ENCODE measurements at places on chromosomes 5 and 9.

DNA sequence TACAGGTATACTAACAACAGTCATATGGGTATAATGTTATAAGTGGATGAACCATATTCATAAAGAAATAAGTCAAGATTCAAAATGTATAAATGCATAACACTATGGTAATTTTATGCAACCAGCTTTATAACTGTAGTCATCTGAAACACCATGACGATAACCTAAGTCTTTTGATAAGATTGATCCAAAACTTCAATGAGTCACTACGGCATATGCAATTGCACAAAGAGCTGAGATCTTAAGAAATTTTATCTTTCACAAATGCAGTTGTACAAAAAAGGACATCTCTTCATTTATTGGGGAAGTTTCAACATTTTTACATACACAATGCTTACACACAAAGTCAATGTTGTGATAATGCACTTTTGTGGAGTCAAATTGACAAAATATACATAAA is 20.3 kb downstream of the FAM81B start:
- DNase-seq = no peak

DNA sequence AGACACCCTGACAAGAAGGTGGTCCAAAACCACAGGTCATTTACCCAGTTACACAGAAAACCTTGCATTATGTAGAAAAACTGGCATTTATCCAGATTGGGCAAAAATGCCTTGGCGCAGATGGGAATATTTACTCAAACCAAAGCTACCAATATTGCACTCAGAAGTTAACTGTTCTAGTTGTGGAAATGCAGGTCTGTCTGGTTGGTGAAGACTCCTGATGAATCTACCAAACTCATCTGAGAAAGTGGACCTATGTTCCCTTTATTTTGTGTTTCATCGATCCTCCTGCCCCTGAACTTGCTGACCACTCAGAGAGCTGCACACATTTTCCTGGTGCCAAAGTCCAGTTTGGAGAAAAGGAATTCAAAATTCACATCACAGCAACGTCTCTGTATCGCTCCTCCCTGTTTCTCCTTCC is 85.2 kb upstream of the ALDH1A1 start:
- no peak for DNase-seq

- DNase-seq = no peak
These were observed 297.8 kb downstream of the SH3GL2 start for GRCh38 chr9:17876687-17877086.

DNA sequence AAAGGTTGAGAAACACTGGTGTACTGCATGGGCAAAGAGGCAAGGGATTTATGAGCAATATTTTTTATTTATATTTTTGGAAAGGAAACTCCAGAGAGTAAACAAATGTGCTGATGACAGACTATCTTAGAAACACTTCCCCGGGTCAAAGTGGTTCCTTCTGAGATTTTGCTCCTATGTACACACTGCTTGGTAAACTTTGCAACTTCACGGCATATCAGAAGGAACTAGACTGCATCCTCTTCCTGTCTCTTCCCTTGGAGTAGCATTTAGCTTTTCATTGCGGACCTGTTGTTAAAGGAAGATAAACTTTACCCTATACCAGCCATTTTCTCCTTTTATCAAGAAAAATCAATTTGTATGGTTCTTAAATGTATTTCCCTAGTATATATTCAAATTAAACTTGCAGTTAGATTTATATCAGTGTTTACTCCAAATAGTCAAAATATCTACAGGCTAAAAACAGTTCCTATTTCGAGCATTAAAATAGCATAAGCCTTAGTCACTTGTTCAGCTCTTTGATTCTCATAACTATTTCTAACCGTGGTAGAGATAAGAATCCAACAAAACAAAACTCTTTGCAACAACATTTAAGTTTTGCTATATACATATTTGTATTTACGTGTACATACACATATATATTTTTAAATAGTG is 48.0 kb upstream of the LRRC19 start:
- DNase-seq = no peak

GRCh38 chr5:42109006-42109572 is 184.0 kb downstream of the FBXO4 start:
- DNase-seq = no peak

DNA sequence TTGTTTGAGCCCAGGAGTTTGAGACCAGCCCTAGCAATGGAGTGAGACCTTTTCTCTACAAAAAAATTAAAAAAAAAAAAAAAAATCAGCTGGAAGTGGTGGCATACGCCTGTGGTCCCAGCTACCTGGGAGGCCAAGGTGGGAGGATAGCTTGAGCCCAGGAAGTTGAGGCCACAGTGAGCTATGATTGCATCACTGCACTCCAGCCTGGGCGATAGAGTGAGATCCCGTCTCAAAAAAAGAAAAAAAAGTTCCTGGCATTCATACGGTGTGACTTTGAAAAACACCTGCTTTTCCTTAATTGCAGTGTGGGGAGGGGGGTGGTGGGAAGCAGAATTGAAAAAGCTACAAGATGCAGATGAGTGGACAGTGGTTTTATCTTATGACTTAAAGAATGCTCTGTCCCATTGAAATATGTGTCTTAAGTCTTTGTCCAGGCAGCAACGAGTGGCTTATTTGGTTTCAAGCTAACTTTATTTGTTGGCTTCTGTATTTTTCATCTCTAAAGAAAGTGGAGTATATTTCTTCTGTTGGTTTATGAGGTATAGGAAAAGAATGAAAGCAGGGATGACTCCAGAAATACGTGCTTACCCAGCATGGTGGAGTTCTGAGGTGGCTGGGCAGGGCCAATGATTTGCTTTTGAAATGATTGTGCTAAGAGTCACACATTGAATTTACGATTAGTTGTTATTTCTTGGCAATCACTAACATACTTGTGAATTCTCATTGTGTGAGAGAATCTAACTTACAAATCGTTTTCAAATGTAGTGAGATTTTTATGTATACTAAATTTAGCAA is 27.8 kb downstream of the ROPN1L start:
- DNase-seq = no peak

- no peak for DNase-seq
These were observed 46.9 kb upstream of the KLF4 start for GRCh38 chr9:107536462-107536861.

DNA sequence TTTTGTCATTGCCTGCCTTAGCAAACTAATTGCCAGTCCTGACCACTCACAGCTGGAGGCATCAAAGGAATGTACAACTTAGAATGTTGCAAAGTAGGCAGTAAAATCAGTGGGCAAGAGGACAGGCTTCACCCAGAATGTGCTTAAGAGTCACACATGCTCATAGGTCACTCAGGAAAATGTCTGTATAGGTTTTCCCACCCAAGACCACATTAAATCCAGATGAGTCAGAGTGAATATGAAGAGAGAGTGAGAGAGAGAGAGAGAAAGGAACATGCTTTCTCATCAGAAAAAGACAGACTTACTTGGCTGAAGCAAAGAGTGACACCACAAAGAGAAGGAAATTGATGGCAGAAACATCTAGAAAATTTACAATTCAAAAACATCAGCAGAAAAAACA is 37.9 kb downstream of the PLEKHG4B start:
- no peak for DNase-seq

DNA sequence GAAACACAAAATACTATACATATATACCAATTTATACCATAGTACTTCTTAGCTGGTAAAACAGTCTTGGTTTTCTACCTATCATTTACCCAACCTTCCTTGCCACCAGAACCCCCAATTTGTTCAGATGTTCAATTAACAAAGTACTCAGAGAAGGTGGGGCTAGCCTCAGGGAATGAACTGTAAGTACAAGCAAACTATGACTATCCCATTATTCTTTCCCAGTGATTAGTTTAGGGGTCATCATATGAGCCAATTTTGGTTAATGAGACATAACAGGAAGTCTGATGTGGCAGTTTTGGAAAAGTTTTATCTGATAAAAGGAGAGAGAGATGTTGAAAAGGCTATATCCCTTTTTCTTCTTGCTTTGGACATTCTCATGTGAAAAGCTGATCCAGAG is 125.8 kb downstream of the DTWD2 start:
- DNase-seq = no peak

DNA sequence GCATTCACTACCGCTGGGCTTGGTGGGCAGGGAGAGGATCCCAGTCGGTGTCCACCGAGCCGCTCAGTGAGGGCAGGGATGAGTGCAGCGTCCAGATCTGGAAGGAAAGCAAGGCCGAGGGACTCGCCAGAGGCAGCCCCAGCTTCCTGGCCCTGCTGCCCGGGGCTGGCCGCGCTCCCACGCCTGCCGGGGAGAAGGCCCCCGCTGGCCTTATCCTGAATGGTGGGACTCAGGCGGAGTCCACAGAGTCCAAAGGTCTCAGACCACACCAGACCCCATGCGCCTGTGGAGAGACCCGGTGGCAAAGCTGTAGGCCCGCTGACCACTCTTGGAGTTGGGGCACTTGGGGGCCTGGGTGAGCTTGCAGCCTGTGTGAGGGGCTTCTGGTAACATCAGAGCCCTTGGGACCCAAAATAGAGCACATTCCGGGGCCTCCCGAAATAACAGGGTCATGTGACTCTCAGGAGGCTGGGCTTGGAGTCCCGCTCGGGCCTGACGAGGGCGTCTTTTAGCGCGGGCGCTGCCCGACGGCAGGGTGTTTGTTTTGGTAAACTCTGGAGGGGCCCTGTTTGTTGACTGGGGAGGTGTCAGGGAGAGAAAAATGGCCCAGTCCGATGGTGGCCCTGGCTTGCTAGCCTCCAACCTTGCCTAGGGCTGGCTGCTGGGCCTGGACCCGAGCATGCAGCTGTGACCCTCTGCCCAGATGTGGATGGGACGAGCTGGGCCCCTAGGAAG is 2.8 kb downstream of the RXRA start:
- no peak for DNase-seq

GRCh38 chr5:50709471-50709870 is 43.0 kb downstream of the PARP8 start:
- DNase-seq = no peak

DNA sequence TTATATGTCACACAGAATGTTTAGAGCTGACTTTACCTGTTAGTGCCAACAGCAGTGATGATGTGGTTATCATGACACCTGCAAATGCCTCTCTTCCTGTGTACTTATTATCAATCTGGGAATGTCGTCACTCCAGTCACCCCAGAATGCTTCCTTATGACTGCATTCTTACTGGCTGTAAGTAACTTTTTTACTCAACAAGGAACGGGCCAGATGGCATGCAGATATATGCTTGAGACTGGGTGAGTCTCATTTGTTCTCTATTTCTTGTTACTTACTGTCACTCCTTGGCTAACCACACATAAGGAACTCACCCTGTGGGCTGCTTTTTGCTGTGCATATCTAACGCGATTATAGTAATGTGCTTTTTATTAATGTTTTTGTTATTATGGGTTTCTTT is 385.5 kb upstream of the MEF2C start:
- no peak for DNase-seq

DNA sequence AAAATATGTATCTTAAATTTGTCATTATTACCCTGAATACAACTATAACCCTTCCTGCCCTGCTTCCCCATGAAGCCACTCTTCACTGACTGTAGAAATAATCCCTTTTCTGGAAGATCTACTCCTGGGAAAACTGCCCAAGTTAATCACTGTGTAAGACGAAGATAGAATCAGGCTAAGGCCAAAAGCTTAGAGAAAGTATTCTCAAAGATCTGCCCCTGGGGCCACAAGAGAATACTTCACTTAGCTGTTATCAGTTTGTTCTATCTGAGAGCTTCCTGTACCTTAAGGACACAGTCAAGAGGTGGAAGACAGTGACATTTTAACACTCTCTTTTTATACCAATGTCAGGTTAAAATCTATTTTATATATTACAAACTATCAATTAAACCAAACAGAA is 33.8 kb downstream of the RNF145 start:
- no peak for DNase-seq

GRCh38 chr9:136389396-136389795 is 10.6 kb downstream of the SNAPC4 start:
- no peak for DNase-seq

DNA sequence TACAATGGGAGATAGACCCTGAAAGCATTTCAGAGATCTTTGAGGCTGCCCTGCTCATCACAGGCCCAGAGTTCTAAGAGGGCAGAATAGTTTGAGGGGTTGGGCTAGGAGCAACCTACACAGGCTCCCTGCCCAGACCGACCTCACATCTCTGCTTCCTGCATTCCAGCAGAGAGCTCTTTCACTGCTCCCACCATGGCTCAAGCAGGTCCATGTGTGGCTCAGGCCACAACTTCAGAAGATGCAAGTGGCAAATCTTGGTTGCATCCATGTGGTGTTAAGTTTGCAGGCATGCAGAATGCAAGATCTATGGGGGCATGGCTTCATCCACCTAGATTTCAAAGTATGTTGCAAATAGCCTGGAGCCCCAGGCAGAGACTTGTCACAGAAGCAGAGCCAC is 39.0 kb downstream of the GDA start:
- no peak for DNase-seq

DNA sequence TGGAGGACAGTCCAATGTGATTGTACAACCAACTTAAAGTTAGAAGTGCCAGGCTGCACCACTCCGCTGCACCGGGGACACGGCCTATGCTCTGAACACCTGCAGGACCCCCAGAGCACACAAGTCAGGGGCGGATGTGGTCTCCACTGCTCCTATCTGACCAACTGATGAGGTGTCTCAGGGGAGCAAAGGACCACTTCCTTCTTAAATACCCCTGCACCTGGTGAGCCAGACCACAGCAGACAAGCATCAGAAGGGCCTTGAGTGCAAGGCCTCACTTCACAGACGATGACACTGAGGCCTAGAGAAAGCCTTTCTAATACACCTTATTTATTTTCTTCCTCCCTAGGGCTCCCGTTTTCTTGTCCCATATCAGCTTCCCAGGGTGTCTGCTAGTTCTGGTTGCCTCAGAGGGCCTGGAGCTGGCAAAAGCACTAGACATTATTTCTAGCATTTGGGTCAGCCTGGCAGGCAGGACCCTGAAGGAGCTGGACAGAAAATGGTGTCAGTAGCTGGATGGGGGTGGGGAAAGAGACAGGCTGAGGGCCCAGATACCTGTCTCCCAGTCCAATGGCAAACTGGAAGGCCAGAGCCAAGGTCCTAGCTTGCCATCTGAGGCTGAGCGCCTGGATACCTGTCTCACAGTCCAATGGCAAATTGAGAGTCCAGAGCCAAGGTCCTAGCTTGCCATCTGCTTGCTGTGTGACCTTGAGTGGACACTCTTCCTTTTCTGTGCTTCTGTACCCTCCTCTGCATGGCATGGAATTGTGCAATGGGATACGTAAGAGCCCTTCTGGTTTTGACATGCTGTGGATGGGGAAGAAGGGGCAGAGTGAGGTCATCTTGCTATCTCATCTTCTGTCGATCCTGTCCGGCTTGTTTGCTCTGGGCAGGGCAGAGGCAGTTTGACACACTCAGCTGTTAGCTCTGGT is 9.0 kb downstream of the CCDC69 start:
- no peak for DNase-seq

DNA sequence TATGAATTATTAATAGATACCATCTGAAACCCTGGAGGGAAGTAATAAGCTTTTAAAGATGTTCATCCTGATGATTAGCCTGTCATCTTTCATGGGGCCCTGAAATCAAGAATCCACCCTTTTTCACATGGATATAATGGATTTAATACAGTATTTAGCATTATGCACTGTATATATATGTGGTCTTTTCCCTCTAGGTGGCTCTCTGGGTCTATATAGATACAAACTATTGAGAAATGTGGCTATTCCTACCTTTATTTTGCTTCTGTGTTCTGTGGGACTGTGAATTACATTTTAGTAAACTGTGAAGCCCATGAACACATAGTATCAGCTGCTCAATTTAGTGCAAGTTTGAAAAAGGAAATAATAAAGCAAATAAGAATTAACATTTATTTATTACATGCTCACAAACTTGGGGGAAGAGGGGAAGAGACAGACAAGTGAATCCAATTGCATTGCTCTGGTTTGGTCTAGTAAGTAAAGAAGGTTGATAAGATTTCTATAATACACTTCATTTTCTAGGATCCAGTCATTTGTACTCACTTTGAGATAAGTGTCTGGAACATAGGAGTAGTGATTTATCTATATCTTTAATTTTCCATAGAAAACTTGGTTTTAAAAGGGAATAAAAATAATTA is 112.2 kb downstream of the SCAMP1 start:
- no peak for DNase-seq

Measured in WTC11 (cell line).